Skin of body (tissue), 3 donors: ENCODE measurements at places on chromosomes 7 and 10.
A peak's percentile ranks its signal among the peaks of the same experiment; 100 is the strongest.

GRCh38 chr7:18913106-18913505 lies 204.3 kb downstream of the TWIST1 start:
- DNase-seq, result peak; percentile 93

- no peak for DNase-seq
These were observed 1326.4 kb upstream of the SORCS1 start for GRCh38 chr10:108490944-108491343.

- DNase-seq, result peak; percentile 73
These were observed 20.1 kb downstream of the ITGB1 start for GRCh38 chr10:32937911-32938424.

- DNase-seq, result no peak
These were observed 13.5 kb downstream of the AQP1 start for GRCh38 chr7:30925117-30925516.

DNA sequence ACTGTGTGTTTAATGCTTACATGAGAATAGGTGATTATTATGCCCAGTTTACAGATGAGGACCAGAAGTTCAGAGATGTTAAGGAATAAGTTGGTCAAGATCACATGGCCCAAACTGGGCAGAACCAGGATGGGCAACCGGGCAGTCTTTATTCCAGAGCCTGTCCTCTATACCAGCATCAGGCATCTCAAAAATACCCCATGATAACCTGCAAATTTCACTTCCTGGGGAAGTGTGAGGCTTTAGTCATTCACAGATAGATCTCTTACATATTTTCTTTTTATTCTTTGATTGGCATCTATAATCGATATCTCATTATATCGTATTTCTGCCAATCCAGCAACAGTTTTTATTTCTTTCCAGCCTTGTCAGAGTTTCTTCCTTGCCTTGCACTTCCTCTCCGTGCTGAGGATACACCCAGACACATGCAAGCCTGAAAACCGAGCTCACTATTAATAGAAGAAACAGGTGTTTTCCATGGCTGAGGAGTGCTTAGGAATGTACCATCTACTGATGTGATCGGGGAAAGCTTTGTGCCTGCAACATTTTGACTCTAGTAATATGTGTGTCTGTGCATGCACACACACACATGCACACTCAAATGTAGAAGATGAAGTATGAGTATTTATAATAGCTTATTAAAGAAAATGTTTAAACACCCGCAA lies 82.4 kb downstream of the CREM start:
- no peak for DNase-seq

DNA sequence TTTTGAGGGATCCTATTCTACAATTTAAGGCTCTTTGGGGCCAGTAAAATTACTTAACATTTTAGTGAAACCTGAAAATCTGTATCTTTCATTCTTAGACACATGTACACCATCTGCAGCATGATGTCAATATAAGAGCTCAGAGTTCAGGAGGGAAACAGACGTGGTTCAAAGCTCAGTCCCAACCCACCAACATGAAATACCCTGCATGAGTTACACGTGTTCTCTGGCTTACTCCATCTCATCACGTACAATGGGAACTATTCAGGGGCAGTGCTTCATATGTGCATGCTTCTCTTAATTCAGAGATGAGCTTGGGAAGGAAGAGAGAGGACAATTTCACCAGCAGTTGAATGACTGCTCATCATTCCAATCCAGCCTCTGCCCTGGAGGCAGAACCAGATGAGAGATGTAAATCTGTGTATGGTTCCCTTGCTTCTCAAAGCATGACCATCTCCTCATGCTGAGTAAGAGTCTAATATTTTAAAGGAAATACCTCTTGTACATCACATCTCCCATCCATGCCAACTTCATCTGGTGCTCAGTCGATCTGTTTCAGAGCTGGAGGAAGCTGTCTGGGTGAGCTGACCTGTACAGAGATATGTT lies 29.0 kb upstream of the ADAM12 start:
- no peak for DNase-seq

GRCh38 chr7:39602351-39602750 lies 21.0 kb upstream of the RALA start:
- DNase-seq, result no peak
